Activated T-helper 1 cell treated with anti-CD3 and anti-CD28 coated beads, Interleukin-2, amount 50 U/mL, for 16 hours (primary cell): ENCODE measurements at places on chromosomes 2 and 18.

DNA sequence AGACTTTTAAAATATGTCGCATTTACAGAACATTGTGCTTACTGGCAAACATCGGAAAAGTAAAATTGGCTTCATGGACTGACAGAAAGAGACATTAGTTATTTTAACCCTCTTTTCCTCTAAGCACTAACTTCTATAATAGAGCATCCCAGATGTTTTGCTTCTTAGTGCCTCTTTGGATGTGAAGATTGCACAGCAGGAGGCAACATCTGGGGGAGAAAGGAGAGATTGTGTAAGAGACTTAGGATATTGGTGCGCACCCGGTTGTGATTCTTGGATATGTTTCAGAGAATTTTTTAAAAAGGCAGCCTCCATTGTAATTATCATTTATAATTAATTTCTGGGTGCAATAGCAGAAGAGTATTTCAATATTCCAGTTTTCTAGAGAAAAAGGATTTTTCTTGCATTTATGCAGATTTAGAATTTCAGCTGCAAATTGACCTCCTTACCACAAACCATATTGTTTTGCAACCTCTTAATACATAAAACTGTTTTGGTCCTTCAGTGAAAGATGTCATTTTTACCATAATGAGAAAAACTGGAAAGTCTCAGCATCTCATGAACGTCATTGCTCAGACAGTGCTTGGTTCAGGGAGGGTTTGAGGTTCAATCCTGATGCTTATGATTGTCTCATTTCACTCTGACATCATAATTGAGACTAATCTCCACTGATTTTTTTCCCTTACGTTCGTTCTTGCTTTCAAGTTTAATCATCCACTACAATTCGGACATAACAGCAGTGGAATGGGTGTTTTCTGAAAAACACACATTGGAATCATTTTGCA, 404.3 kb downstream of the ZNF521 start:
- DNase-seq = no peak

DNA sequence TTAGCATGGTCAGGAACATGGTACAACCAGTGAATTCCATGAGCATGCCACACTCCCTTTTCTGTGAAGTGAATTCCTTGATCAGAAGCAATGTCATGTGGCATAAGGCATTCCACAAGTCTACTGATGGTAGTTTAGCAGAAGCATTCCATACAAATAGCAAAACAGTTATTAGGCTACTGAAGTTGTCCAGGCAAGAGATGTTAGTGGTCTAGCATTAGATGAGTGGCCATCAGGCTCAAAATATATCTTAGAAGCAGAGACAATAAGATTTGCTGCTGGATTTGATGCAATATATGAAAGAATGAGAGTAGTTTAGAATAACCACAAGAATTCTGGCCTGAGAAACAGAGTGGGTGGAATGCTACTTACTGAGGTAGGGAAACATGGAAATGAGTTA, 355.3 kb upstream of the NRXN1 start:
- no peak for DNase-seq

GRCh38 chr2:218981881-218982585, 3.0 kb downstream of the FEV start:
- DNase-seq = no peak

DNA sequence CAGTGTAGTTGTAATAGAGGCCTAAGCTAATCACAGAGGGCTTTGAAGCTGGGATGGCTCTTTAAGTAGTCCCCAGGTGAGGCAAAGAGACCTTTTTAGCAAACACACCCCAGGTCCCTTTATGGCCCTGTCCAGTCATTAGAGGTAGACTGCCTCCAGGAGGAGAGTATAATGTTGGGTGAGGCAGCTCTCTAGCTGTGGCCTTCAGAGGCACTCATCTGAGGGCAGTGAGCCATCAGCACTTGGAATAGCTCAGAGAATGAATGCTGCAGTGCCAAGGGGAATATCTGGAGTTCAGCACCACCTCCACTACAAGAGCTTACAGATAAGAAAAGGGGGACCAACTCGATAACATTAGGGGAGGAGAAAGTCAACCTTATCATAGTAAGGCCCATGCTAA, 52.8 kb downstream of the UNC80 start:
- no peak for DNase-seq

DNA sequence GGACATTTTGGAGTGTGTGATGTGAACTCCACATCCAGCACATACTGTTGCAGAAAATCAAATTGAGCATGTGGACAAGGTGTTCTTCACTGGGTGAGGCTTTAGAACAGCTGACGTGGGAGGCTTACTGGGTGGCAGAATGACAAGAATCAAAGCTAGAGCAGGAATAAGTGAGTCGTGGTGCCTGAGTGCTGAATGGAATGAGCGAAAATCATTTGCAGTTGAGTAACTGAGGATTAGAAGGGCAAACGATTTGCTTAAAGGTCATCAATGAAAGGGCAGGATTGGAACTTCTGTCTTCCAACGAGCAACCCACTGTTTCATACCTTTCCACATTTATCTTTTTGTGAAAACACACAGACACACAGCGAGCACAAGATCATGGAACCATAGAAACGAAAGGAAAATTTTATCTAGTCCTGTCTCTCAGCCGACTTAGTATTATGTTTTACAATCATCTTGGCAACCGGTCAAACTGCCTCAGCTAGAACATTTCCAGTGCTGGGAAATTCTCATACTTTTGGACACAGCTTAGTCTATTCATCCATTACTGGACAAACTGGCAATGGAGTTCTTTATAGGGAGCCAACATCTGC, 7.2 kb upstream of the DAW1 start:
- no peak for DNase-seq

- DNase-seq = no peak
Measured at GRCh38 chr2:204278454-204278853, 266.8 kb upstream of the PARD3B start.

DNA sequence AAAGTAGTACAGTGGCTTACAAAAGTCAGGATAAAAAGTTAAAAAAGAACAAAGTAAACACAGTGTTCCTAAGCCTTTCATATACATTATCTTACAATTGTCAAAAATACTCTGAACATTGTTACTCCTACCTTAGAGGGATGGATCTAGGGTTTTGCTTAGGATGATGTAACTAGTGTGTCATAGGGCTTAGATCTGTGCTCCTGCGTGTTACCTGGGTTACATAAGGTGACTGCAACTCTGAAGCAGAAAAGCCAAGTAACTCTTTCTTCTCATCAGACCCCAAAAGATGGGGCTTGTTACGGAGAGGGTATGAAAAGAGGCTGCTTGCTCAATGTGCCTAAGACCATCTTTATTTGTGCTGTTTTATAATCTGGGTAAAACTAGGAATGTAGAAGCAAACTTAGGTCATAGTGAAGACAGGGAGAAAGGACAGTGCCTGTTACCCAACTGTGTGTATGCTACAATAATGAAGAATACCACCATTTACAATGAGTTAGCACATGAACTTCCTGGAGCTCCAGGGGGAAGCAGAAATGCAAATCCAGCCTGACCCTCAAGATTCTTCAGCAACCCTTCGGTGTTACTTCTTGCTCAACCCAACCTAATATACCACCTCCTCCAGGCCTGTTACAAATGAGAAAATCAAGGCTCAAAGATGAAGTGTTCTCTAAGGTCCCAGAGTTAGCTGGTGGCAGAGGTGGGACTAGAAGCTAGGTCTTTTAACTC, 42.0 kb upstream of the STK17B start:
- DNase-seq = no peak

GRCh38 chr18:49016648-49017539, 66.1 kb upstream of the SMAD7 start:
- no peak for DNase-seq

DNA sequence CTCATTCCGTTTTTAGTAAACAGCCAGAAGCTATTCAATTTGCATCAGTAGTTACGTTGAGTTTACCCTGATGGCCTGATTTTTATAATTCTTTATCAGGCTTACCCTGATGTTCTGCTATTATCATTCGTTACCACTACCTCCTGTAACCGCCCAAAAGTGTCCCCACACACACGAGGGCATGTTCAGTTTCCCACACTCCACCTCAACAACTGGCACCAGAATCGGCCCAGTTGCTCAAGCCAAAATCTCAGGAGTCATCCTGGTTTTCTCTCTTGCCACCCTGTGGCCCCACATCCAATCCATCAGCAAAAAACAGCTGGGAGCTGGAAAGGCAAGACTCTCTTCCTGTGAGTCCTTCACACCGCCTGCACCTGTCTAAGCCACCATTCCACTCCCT, 102.9 kb upstream of the RAB6C start:
- DNase-seq = no peak

DNA sequence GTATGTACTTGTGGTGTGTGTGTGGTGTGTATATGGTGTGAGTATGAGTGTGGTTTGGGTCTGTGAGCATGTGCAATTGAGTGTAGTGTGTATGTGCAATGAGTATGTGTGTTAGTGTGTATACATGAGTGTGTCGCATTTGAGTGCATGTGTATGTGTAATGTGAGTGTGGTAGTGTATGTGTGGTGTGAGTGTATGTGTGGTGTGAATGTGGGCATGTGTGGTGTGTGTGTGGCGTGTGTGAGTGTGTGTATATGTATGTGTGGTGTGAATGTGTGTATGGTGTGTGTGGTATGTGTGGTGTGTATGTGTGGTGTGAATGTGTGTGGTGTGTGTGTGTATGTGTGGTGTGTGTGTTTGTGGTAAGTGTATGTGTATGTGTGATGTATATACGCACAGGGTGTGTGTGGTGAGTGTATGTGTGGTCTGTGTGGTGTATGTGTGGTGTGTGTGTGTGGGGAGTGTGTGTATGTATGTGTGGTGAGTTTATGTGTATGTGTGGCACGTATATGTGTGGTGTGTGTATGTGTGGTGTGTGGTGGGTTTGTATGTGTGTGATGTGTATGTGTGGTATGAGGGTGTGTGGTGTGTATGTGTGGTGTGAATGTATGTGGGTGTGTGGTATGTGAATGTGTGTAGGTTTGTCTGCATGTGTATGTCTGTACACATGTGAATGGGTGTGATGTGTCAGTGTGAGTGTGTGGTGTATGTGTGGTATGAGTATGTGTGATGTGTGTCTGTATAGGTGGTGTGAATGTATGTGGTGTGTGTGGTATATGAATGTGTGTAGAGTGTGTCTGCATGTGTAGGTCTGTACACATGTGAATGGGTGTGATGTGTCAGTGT, 123.4 kb downstream of the DOCK10 start:
- no peak for DNase-seq

- no peak for DNase-seq
Measured at GRCh38 chr18:41972067-41972925, 17.3 kb downstream of the PIK3C3 start.

- no peak for DNase-seq
Measured at GRCh38 chr2:133859578-133859977, 291.3 kb upstream of the NCKAP5 start.

GRCh38 chr2:129915303-129915840, 64.1 kb upstream of the RAB6C start:
- DNase-seq = no peak

GRCh38 chr2:144479138-144479537, 40.8 kb downstream of the ZEB2 start:
- DNase-seq = no peak

- no peak for DNase-seq
Measured at GRCh38 chr2:42424033-42424432, 63.0 kb upstream of the COX7A2L start.

DNA sequence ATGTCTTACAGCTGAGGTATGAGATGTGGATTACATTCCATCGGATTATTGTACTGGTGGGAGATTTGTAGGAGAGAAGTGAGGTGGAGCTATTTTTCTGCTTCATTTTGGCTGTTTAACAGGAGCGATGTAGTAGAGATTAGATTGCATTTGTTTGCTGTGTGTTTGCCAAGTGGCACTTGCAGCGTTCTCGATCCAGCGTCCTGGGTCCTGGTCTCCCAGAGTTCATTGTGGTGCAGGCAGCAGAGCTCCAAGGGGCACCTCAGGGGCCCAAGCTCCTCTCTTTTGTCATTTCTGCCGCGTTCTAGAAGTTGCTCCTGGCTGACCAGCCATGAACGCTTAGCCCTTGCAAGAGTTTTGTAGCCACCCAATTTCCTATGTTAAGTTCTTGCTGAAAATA, 210.1 kb upstream of the APCDD1 start:
- no peak for DNase-seq

DNA sequence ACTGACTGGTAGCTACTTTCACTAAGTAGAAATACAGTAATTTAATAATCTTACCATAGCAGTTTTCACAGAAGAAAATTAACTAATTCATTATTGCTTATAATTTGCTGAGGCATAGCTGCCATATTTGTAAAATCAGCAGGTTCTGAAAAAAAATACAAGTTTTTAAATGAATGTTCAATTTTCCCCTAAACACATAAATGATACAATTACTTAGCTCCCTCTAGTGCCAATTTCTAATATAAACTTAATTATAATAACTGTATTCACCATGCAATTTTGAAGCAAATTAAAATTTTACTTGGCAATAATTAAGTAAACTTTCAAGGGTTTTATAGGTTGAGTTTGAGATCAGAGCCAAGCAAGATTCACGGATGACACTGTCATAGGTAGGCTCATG, 1321.6 kb upstream of the ACVR2A start:
- no peak for DNase-seq

GRCh38 chr2:183031911-183032794, 6.1 kb downstream of the NCKAP1 start:
- DNase-seq = no peak

DNA sequence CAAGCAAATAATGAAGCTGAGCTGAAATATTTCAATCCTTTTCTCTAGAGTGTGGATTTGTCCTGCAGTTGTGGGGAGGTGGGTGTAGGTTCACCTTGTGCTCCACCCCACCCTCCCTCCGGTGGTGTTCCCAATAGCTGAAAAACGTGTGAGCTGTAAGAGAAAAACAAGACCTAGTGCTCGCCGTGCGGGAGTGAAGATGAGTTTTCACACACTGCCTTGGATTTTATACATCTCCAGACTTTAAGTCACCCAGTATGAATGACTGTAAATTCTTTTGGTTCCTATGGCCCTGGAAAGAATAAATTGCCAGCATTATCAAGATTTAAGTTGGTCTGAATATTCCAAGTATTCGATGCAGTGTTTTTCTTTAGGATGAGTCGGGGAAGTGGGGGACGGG, 1.9 kb upstream of the SOX11 start:
- no peak for DNase-seq

DNA sequence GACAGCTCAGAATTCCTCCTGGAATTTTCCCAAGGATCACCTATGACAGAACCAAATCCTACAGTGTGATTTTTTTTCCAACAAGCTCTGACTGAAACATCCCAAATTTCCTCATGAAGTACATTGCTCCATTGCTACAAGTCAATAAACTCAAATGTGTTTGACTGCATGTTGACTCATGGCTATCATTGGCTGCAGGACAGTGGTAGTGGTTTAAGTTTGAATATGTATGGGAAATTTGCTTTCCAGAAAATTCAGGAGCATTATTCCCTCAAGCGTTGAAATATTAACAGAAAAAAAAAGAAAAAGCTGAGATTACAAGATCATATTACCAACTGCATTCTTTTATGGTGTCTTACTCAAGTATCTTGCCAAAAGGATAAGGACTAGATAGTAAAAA, 402.8 kb upstream of the DSEL start:
- no peak for DNase-seq

- DNase-seq = no peak
Measured at GRCh38 chr2:150676747-150677383, 189.4 kb upstream of the RND3 start.

DNA sequence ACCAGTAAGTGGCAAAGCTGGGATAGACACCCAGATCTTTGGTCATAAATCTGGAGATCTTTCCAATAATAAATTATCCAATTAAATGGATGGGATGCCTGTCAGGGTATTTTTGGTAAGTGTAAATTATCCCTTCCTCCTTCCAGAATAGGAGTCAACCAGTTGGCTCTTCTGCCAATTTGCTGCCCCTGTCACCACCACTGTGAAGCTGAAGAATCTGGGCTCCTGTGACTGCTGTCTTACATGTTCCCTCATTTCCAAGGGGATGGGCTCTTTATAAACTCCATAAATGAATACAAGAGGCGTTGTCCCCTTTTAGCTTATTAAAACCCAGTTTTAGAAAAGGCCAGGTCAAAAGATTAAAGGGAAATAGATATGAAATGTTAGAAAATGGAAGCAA, 17.8 kb upstream of the BMP10 start:
- no peak for DNase-seq
